Stimulated activated memory B cell treated with anti-CD40 and anti-IgM and Interleukin-4, amounts not matched to agents 10 μg/mL and 1 μg/mL and 100 μg/mL, for 72 hours (primary cell): ENCODE measurements at places on chromosomes 6 and 20.

DNA sequence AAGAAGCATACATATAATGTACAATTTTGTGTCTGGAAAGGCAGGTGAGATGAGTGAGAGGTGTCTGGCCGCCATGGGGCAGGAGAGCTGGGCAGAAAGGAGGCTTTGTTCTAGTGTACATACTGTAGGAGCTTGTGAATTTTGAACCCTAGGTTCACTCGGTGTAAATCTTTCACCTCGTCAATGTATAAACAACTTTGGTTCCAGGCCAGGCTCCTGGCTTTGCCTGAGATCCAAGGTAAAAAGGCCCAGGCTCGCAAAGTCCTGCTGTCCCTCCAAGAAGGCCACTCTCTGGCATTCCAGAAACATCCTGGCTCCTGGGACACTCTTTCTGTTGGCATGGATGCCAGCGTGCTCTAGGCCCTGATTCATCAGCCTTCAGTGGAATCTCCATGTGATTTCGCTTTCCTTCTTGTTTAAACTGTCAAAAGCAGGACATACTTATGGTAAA is 7.1 kb upstream of the SLC22A7 start:
- ATAC-seq = no peak

- peak; percentile 76 for ATAC-seq
These were observed 71.3 kb downstream of the EFHC1 start for GRCh38 chr6:52491203-52492069.

- ATAC-seq = no peak
These were observed 214.9 kb upstream of the KCNG1 start for GRCh38 chr20:51237791-51238190.

GRCh38 chr20:63552481-63553249 is 1.3 kb upstream of the FNDC11 start:
- ATAC-seq = peak; percentile 56

DNA sequence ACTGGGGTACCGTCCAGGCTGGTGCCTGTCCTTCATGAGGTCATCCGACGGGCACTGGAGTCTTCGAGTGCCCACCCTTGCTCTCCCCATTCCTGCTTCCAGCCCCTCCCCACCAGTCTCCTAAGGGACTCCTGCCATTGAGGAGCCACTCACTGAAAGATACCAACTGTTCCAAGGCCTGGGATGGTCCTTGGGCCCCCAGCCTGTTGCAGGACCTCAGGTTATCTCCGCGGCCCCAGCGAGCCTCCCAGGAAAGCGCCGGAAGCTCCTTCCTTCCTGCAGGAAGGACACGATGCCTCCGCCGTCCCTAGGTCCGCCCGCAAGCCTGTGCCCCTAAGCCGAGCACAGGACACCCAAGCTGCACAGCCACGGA is 1.2 kb downstream of the NKAIN4 start:
- no peak for ATAC-seq

GRCh38 chr20:58565461-58566175 is 50.4 kb upstream of the APCDD1L start:
- no peak for ATAC-seq

- ATAC-seq = no peak
These were observed 21.5 kb downstream of the PKIB start for GRCh38 chr6:122631571-122632249.

GRCh38 chr6:157164972-157165371 is 158.3 kb downstream of the TMEM242 start:
- ATAC-seq = no peak

GRCh38 chr6:169933251-169933821 is 181.9 kb downstream of the ERMARD start:
- no peak for ATAC-seq

GRCh38 chr6:11011787-11012234 is 32.3 kb downstream of the ELOVL2 start:
- ATAC-seq = no peak

DNA sequence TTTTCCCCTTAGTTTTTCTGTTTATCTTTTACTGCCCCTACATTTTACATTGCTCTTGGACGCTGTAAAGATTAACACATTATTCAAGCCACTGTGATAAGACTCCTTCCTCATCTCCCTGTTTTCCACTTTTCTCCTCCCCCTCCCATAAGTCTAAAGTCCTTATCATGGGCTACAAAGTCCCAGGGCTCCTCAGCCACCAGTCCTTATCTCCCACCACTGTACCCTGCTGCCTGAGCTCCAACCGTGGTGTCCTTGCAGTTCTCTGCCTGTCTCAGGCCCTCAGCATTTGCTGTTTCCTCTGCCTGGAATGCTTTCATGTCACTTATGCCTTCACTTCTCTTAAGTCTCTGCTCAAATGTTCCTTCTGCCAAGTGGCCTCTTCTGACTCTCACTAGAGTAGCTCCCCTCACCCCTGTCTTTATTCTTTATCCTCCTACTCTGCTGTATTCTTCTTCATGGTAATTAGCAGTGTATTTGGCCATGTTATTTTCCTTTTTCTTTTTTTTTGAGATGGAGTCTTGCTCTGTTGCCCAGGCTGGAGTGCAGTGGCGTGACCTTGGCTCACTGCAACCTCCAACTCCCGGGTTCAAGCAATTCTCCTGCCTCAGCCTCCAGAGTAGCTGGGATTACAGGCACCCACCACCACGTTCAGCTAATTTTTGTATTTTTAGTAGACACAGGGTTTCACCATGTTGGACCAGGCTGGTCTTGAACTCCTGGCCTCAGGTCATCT is 10.8 kb upstream of the LATS1 start:
- no peak for ATAC-seq

DNA sequence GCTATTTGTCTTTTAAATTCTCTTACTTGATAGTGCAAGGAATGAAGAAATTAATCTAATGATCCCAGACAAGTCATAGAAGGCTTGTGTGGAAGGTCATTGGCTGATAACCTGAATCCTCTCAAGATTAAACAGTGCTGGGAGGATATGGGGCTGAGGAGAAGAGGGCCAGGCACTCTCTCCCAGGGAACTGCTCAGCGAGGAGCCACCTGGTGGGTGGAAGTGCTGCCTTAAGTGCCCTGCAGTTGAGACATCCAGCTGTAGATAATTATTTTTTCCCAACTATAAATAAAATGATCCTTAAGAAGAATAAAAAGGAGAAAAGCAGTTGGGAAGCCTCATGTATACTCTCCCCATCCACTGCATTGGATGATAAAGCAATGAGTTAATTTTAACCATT is 47.9 kb downstream of the BTBD3 start:
- no peak for ATAC-seq

GRCh38 chr6:82397962-82398692 is 34.5 kb downstream of the TPBG start:
- no peak for ATAC-seq

DNA sequence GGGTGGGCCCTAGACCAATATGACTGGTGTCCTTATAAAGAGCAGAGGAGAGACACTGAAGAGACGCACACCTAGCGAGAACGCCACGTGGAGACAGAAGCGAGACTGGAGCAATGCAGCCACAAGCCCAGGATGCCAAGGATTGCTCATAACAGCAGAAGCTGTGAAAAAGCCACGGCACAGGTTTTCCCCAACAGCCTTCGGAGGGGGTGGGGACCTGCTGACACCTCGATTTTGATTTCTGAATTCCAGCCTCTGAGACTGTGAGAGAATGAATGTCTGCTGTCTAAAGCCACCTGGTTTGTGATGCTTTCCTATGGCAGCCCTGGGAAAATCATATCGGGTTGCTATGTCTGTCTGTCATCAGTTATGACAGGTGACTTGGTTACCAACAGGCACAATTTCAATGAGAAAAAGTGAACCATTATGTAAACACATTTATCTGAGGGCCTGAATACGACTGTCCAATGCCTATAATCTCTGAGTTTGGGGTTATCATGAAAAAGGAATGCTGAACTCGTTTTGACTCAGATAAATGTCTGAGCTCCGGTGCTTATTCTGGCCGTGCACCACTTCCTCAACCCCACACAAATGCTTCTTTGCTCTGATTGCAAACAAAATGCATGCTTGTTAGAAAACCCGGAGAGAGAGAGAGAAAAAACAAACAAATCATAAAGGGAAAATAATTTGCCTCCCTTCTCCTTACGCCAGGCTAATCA is 769.7 kb downstream of the PTPRT start:
- ATAC-seq = no peak

DNA sequence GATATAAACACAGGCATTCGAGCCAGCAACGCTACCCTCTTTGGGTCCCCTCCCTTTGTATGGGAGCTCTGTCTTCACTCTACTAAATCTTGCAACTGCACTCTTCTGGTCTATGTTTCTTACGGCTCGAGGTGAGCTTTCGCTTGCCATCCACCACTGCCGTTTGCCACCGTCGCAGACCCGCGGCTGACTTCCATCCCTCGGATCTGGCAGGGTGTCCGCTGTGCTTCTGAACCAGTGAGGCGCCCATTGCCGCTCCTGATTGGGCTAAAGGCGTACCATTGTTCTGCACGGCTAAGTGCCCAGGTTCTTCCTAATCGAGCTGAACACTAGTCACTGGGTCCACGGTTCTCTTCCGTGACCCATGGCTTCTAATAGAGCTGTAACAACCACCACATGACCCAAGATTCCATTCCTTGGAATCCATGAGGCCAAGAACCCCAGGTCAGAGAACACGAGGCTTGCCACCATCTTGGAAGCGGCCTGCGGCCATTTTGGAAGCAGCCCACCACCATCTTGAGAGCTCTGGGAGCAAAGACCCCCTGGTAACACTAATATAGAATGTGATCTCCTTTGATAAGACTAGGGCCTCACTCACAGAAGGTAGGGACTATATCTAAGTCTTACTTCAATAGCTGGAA is 973 bp downstream of the UBD start:
- no peak for ATAC-seq

DNA sequence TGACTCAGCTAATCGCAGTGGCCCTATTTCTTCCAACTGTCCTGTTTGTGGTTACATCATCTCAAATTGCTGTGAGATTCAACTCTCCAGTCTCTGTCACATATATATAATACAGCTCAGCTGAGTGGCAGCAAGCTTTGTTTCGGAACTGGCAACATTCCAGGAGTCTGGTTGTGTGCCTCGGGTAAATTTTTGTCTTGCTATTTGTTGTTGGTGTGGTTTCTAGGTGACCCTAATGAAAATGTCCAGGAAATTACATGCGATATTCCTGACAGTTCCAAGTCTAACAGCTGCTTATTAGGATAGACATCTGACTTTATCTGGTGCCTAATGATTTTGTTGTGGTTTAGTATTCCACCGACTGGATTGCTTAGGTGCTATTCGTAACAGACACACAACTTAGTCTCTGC is 581.8 kb downstream of the CD109 start:
- no peak for ATAC-seq

DNA sequence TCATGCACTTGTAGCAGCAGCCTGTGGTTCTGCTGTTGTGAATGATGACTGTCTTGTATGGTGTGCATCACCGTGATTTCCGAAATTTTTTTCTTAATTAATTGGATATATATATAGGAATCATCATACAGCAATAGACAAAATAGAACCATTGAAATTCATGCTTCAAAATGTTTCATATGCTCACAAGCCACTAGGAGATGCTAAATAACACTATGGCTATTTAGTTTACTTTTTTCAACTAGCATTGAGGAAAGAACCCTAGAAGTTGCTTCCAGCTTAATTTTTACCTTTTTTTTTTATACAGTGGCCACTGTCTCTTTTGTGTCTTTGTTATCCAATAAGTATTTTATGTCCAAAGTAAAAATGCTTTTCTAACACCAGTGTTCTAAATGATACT is 485.4 kb downstream of the CDKAL1 start:
- ATAC-seq = no peak

DNA sequence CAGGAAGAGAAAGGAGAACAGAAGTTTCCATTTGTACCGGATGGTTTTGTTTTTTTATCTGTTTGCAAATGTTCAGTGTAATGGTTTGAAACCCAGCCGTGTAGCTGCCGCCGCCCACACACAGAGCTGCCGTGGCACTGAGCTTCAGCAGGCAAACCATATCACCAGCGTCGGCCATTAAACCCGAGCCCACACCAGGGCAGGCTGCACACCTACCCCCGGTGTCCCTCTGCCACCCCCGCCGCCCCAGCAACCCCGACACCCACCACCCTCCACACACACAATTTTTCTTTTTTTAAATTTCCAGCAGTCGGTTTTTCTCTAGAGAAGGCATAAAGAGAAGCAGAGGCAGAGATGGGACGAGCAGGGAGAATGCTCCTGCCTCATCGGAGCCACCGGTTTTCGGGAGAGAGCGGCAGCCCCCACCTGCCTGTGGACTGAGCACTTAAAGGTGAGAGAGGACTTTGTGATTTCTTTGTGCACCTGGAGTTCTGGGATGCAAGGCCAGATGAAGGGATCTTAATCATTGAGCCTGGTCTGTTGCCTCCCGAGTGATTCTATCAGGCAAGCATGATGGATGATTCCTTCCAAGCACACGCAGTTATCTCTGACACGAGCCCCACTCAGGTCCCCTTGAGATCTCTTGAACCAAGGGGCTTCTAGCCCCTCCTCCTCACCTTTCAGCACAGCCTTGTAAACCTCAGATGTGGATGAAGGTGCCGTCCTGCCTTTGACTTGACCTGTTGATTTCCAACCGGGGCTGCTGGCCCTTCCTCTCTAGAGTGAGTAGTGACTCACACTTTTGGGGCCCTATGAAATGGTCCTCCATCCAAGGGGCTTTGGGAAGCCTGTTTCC is 17.5 kb upstream of the ZNF831 start:
- ATAC-seq = peak; percentile 69

DNA sequence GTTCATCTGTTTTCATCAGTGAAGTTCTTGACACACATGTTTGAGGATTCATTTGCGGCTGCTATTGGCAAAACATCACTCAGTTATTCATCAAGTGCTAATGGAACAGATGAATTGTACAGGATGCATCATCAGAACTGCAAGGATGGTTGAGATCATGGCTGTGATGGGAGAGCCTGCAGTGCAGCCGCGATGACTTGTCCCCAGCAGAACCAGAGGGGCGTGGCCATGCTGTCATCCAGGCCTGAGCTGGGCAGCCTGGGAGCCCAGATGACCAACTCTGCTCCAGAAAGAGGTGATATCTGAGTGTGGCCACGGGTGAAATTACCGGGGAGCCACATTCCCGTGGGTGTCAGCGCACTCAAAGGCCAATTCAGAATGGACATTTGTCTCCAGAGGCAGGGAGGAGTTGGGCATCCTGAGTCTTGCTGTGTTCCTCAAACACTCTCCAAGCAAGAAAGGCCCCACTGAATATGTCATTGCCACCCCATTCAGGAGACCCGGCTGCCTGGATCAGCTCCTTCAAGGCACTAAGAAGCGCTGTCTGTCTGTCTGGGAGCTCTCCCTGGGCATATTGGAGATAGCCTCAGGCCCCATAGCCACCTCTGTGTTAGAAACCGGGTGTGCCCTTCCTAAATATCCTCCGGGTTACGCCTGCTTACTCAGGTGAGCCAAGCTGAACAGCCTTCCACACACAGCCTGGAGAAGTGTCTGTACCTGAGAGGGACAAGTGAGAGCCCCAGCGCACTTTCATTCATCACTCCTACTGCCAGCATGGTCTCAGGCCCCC is 66.7 kb downstream of the SYNDIG1 start:
- ATAC-seq = no peak

DNA sequence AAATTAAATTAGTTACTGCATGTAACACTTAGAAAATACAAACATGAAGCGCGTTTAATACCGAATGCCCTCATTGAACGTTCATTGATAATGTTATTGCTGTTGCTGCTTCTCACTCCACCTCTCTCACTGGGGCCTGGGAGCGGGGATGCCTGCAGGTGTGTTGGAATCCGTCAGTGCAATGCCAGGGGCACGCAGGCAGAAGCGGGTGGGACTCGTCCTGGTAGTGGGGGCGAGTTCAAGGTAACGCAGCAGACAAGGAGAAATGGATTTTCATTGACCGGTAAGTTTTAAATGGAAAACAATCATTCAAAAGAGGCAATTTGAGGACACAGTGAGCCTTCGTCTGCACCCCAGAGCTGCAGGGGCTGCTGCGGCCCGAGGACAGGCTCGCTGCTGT is 71.2 kb upstream of the AFDN start:
- ATAC-seq = no peak
